ENCODE measurements at places on chromosomes 12 and 14.

GRCh38 chr12:31362759-31363415, 36.9 kb upstream of the SINHCAF start:
- no peak for DNase-seq

- no peak for DNase-seq
Observed at GRCh38 chr12:1616233-1617066, 12.6 kb upstream of the WNT5B start.

DNA sequence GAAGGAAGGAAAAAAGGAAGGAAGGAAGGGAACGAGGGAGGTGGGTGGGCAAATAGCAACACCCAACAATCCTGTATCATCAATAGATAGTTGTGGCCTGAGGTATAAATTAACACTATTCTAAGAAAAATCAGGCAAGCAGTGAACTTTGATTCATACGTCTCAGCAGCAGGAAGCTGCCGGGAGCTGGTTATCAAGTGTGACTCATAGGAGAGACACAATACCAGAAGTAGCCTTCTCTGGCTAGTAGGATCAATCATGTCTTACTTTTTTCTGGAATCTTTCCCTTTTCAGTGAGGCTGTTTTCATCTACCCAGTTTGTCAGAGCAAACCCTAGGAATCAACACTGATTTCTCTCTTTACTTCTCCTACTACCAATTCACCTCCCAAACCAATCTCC, 780.5 kb downstream of the NRXN3 start:
- DNase-seq = no peak

- no peak for DNase-seq
Observed at GRCh38 chr14:61255968-61256367, 25.2 kb downstream of the TMEM30B start.

DNA sequence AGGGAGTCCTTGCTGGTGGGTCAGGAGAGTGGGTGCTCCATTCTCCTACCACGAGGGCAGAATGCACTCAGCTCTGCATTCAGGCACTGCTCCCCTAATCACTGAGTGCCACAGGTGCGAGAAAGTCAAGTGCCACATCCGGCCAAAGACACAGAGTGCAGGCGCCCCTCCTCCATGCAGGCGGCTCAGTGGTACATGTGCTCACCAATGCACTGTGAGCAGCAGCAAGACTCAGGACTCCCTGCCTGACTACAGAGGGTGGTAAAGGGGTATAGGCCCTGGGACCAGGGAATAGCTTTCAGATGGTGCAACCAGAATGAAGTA, 32.9 kb downstream of the ZFYVE21 start:
- peak; percentile 18 for DNase-seq
